Kidney epithelial cell (primary cell): ENCODE measurements at places on chromosomes 2 and 18. TPM values are rescaled to one million over a fixed set of nuclear protein-coding genes. Genes with fewer than 3 reads are reported as not detected.
A peak's percentile ranks its signal among the peaks of the same experiment; 100 is the strongest.

DNA sequence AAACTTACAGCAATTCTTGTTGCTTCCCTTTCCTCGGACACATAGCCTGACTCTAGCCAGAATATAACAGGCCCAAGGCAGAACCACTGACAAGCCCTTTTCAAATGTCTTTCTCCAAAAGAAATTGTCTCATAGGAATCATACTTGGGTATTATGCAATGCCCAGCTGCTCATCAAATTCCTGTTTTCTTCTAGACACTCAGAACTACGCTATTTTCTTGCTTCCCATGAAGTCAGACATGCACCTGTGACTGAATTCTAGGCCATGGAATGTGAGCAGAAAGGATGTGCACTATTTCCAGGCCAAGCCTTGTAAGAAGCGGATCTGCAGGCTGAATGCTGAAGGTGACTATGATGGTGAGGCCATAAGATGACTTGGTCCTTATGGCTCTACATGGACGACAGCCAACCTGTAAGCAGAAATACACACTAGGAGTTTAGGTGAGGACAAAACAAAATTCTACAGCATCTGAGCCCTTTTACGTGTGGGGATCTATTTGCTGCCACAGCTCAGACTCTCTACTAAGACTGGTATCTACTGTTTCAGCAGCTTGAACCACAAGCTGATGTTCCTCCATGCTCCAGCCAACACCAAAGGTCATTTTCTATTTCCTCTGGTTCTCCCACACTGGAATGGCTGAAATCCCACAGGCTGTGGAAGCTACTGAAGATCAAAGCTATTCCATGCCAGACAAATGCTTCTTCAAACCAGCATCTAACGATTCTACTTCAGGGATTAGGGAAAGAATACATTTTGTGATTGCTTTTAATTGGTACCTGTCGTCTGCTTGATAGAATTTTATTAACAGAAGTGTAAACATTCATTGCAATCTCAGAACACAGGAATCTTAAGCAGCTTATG is 378.7 kb downstream of the RBM43 start:
- no peak for DNase-seq

CTNNA2 gene
- total RNA-seq: 2.3 and 3.5 TPM in 2 replicates

DYNAP gene
- total RNA-seq: not detected in 2 replicates

DNA sequence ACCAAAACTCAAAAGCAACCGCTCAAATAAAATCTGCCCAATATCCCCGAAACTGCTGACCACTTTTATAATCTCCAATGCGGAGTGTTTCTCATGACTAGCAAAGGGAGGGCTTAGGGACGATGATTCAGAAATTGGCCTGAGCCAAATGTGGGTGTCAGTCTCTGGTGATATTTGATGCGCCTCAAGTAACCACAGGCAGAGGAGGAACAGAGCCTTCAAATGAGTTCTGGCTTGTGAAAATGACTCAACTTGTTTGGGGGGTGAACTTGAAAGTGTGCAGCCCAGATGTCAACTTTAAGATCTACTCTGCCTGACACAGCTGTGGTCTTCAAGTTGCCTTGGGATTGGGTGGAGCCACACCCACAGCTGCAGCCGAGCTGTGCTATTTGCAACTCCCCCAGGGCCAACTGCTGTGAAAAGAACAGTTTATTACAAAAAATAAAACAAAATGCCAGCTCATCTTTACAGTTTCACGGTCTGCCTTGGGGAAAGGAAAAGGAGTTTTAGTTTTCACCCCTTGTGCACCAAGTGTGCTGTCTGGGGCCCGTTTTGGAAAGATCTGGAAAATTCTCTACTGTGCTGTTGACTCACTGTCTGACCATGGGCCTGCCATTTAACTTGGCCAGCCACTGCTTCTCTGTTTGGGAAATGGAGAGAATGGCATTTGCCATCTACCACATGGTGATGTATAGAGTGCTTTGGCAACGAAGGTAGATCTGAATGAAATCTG is 222.1 kb downstream of the MTX2 start:
- DNase-seq: peak; percentile 90

IDH1 gene
- 98.9 and 108 TPM in 2 replicates for total RNA-seq

GALR1 gene
- total RNA-seq: not detected in 2 replicates

ALKAL2 gene
- total RNA-seq: 2.5 and 2.8 TPM in 2 replicates

DNA sequence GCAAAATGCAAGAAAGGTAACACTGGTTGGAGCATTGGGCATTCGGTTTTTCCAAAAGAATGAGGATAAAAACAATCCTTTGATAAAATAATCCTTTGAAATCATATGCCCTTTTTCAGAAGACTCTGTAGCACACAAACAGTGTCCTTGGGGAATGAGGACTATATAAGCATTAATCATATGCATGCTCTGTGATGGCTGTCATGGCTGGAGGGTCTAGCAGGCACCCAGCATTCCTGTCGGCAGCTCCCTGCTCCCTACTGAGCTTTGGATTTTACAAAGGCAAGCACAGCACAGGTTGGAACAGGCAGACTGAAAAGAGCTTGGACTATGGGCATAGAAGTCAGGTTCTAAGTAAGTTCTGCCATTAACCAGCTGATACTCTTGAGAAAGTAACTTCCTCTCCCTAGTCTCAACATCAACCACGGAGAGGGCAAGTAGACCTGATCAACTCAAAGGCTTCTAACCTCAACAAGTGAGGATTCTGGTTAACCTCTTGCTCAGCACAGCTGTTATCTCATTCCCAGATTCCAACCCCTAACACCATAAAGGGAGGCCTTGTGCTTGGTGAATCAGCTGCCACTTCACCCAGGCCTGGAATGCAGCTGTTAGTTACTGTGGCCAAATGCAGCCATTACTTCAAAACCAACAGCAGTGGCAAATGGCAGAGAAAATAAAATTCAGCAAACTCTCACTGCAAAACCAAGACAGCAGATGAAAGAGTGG is 29.5 kb downstream of the GALNT14 start:
- no peak for DNase-seq

SOCS6 gene
- total RNA-seq: 24.5 and 26.0 TPM in 2 replicates

- DNase-seq: no peak
These were observed at the start of gene EPB41L3 for GRCh38 chr18:5543773-5544389. EPB41L3 (minus strand) TSS chr18:5543997; CDS start chr18:5489183, 54,814 bp downstream.

DNA sequence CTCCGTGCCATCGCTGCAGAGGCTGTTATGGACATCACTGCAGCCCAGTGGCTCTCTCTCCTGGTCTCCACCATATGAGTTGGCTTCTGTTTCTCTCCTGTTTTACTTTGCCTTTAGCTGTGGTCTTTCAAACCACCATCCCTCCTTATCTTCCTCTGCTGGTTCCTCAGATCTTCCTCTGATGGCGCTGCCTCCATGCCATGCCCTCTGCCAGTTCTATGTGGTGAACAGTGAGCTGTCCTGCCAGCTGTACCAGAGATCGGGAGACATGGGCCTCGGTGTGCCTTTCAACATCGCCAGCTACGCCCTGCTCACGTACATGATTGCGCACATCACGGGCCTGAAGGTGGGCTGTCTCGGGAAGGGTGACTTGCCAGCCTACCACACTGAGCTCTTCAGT is 13.1 kb downstream of the TYMS start:
- DNase-seq: no peak
